Activated CD4-positive, alpha-beta T cell treated with anti-CD3 and anti-CD28 coated beads, Interleukin-2, amount 50 U/mL, for 24 hours (primary cell): ENCODE measurements at places on chromosomes 7 and 10.

DNA sequence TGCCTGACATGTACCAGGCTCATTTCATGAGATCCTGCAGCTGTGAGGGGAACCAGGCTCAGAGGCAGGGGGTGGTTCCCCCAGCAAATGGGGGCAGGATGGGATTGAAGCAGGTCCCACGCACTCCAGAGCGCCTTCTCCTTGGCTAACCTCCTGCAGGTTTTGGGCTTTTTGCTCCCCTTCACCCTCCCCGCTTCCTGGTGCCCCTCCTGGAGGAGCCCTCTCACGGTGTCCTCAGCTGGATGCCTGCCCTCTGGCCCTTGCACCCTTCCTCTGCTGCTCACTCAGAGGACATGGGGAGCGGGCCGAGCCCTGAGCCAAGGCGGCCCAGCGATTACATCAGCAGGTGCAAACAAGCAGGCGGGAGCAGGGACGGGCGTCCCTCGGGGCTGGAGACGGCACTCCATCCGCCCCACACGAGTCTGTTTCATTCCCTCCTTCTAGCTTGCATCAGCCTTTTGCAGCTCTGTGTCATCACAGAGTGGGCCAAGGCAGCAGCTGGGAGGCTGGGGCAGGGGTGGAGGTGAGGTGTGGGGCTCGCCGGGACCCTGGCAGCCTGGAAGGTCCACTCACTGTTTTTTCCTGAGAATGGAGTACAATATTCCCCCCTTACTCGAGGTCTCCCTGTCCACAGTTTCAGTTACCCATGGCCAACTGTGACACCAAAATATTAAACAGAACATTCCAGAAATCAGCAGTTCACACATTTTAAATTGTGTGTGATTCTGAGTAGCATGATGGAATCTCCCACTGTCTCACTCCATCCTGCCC is 52.7 kb upstream of the SLC29A3 start:
- DNase-seq: no peak

GRCh38 chr7:132296820-132297219 is 279.4 kb downstream of the PLXNA4 start:
- no peak for DNase-seq

- no peak for DNase-seq
Measured at GRCh38 chr7:23268167-23268566, 21.6 kb downstream of the GPNMB start.

DNA sequence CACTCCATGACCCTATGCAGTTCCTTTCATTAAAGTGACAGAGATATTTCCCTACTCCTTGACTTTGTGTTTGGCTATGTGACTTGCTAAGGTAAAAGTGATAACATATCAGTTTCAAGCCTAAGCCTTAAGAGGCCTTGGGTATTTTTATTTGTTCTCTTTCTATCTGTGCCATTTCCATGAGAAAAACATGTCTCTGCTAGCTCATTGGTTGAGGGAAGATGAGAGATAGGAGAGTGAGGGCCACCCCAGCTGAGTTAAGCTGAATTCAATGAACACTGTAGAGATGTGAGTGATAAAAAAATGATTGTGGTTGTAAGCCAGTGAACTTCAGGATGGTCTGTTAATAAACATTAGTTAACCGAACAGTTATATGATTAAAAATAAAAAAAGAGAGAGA is 13.4 kb downstream of the TASOR2 start:
- no peak for DNase-seq

GRCh38 chr7:130970196-130970595 is 236.2 kb upstream of the KLF14 start:
- no peak for DNase-seq

- no peak for DNase-seq
Measured at GRCh38 chr7:151082141-151083070, 887 bp downstream of the TMUB1 start.

- DNase-seq: no peak
Measured at GRCh38 chr10:11223081-11223480, 205.4 kb downstream of the CELF2 start.

GRCh38 chr10:117663750-117664149 is 121.2 kb downstream of the EMX2 start:
- no peak for DNase-seq

GRCh38 chr10:34872820-34873219 is 57.7 kb upstream of the PARD3 start:
- DNase-seq: no peak

DNA sequence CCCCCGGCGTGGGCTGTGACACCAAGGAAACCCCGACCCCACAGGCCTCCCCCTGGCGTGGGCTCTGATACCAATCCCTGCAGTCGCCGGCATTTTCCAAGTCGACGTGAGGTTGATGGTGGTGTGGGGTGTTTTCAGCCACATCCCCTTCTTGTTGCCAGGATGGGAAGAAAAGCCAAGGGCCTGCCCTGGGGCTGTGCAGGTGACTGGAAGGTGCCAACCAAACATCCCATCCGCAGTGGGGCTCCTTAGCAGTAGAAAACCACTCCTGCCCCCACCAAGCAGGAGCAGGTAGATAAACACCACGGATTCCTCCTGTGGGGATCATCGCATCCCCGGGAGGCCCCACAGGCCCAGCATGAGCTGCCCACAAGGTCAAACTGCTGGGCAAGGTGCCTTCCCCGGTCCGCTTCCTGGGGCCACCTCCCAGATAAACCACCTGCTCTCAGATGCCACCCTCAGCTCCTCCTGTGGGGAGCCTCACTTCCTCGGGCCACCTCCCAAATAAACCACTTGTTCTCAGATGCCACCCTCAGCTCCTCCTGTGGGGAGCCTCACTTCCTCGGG is 88.5 kb upstream of the DIP2C start:
- no peak for DNase-seq

GRCh38 chr10:49086889-49087288 is 28.4 kb downstream of the VSTM4 start:
- DNase-seq: no peak

GRCh38 chr10:70537398-70538194 is 59.0 kb downstream of the PALD1 start:
- no peak for DNase-seq

DNA sequence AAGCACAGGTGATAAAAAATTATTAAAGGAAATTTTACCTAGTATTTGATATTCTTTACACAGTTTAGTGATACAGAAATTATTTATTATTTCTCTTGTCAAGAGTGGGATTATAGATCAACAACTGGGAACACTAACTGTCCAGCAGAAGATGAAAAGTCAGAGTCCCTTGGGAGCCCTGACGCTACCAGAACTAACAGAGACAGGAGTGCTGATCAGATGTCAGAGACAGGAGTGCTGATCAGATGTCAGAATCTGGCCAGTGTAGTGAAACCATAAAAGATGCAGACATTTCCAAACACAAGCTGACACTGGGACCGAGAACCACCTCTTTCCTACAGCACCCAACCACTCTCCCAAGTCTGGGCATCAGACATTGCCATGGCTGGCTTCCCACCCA is 828.2 kb downstream of the TNS3 start:
- no peak for DNase-seq

- DNase-seq: no peak
Measured at GRCh38 chr7:3370068-3370830, 69.2 kb downstream of the SDK1 start.

- DNase-seq: no peak
Measured at GRCh38 chr7:129799350-129799955, 153.3 kb downstream of the UBE2H start.

DNA sequence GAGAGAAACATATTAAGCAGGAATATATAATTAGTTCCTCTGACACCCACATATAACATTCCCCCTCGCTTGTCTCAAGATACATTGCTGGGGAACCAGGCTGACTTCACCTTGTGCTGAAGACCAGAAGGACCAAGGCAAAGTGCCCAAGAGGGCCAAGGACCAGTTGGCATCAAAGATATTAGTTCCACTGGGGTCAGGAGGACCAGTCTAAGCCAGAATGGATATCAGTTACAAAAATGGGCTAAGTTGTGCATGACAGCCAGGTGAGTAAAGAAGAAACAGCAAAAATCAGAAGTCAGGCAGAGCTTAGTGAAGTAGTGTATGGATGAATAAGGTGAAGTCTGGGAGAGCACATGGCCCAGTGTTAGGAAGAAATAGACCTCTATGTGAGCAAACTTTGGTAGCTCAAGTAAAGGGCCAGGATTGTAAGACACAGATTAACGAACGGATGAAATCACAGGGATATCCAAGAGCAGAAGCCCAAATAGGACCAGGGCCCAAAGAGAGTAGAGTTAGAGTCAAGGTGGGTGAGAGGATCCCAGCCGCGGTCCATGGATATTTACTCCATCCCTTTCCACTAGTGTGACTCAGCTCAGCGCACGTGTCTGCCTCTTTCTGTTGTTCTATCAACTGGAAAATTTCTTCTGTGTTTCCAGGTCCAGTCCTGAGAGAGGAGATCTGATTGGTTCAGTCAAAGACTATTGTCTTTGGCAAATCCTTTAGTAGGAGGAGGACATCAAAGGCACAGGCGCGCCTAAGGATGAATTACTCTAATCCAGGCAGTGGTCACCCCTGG is 5.0 kb downstream of the CALD1 start:
- DNase-seq: no peak

DNA sequence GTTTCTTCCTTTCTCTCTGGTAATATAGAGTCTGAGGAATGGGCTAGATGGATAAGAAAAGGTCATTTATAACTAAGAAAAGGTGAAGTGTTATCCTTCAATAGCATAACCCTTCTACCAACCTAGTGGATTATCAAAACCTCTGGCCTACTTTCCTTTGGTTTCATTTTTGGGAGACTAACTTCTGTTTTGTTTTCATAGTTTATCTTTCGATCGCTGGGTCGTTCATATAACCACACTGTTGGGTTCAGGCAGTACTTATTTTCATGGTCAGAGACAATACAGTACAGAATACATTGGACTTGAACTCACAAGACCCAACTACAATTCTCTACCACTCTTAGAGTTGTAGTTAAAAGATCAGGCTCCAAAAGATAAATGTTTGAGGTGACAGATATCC is 86.5 kb downstream of the UBE2H start:
- DNase-seq: no peak

GRCh38 chr10:55470840-55471239 is 669.8 kb upstream of the PCDH15 start:
- no peak for DNase-seq

DNA sequence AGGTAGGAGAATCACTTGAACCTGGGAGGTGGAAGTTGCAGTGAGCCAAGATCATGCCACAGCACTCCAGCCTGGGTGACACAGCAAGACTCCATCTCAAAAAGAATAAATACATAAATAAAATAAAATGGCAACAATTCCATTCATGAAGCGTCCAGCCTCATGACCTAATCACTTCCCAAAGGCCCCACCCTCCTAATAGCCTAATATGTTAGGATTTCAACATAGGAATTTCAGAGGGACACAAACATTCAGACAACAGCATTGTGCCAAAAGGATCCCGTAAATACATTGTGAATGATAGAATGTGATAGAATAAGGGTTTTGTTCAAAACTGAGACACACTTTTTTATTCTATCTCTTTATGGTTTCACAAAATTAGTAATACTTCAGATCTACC is 90.3 kb downstream of the FAM107B start:
- DNase-seq: no peak

GRCh38 chr7:117097860-117098259 is 144.6 kb downstream of the ST7 start:
- no peak for DNase-seq

- no peak for DNase-seq
Measured at GRCh38 chr7:88339195-88339922, 32.7 kb upstream of the STEAP4 start.

DNA sequence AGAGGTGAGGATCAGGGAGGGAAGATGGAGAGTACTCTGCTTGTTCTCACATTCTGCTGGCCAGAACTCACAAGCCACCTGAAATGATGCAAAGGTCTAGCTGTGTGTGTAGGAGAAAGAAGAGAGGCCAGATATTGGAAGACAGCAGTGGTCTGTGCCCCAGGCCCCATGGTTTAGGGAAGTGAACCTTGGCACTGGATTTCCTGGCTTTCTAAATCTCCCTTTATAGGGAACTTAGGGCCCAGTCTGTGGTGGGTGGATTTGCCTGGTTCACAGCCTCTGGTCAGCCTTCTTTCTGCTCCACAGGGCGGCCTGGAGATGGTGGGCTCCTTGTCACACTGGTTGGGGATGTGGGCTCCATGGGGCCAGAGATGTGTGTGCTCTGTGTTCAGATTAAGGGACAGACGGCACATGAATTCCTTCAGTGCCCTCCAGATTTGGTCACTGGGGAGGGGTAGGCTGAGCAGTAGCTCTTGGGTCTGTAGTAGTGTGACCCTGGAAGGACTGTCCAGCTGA is 9.5 kb upstream of the SH2D4B start:
- DNase-seq: no peak

- no peak for DNase-seq
Measured at GRCh38 chr10:99520040-99520846, 12.5 kb upstream of the NKX2-3 start.

GRCh38 chr10:3229815-3230214 is 57.2 kb upstream of the PITRM1 start:
- DNase-seq: no peak

DNA sequence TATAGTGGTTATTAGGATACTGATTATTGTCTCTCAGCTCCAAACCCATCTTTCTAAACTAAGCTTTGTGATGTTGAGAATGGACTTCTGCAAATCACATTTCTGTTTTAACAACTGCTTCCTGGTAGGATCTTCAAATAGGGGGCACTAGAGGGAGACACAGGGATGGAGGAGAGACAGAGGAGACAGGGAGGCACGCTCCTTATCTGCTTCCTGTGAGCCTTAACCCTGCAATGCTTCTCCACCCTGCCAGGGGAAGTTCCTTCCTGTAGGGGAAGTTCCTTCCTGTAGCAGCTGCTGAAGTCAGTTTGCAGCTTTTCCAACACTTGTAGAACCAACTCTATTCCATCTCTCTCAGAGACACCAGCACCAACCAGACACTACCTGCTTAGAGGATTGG is 847.2 kb downstream of the CCSER2 start:
- no peak for DNase-seq

DNA sequence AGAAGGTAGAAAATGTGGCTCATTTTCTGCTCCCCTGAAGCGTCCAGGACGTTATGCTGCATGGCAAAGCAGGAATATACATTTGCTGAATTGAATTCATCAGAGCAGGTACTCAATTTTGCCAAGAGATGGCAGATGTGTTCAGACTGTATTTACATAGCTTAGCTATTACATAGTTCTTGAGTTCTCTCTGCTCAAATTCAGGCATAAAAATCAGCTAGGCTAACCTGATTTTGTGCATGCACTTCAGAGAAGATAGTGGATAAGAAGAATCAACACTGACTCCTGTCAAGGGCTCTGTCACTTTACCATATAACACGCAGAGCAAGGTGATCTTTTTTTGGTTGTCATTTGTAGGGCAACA is 209.2 kb upstream of the FAM3C start:
- no peak for DNase-seq

DNA sequence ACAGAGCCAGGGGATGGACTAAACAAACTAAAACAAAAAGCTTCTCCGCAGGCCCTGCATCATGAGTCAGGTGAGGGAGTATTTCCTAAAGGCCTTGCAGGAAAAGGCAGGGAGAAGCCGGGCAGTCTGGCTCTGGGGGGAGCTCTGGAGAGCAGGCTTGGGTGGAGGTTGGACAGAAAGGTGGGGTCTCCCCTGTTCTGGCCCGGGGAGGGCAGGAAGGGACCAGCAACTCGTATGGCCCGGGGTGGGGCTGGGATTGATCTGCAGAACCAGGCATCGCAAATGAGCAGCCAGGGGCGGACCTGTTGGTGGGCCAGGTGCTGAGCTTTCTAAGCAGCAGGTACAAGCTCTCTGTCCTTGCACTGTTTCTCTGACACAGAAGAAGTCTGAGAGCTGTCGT is 235.2 kb downstream of the TCERG1L start:
- no peak for DNase-seq
